ENCODE measurements at places on chromosomes 12 and 14.
A peak's percentile ranks its signal among the peaks of the same experiment; 100 is the strongest.

DNA sequence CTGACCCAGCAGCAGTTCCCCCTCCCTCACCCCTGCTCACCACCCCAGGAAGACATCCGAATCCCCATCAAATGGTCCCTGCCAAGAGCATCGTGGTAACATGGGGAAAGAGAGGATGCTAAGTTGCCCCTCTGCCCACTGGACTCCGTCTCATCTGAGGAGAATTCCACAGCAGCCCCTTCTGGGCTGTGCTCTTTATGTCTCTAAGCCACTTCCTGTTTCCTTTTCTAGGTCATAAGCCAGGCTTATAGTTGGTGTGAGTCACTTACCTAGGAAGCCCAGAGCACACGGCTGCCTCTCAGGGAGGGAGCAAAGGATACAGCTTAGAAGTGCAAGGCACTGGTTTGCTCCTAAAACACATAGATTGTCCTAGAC lies 76.0 kb downstream of the VCPKMT start:
- DNase-seq = no peak

DNA sequence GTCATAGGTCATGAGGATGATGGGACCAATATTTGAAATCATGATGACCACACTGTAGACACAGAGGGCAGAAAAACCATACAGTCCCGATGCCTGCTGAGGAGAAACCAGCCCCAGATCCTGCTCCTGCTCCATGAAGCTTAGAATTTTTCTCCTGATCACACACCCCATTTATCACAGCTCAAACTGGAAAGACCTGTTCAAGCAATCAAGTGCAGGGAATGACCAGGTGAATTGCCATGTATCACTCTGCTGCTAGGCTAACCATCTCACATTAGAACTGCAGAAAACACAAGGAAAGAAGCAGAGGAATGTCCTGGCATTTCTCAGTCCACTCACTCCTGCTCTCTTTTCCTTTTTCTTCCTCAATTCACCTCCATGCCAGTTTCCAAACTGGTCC lies 18.1 kb downstream of the MANSC1 start:
- DNase-seq = no peak

- no peak for DNase-seq
Measured at GRCh38 chr12:77064896-77065360, 441 bp downstream of the E2F7 start.

DNA sequence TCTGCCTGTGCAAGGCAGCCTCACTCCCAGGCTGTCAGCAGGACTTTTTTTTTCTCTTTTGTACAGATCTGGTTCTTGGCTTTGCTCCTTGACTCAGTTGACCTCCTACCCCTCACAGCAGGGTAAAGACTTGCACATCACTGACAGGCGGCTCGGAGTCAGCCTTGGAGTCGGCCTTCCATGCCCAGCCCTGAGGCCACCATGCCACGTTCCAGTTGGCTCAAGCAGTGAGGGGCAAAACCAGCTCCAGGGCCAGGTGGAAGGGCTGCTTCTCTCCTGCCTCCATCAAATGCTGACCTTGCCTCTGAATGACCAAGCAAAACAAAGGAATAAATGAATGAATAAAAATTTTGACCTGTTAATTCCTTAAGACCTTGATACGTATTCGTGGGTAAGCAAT lies 27.6 kb downstream of the JAG2 start:
- DNase-seq = no peak

DNA sequence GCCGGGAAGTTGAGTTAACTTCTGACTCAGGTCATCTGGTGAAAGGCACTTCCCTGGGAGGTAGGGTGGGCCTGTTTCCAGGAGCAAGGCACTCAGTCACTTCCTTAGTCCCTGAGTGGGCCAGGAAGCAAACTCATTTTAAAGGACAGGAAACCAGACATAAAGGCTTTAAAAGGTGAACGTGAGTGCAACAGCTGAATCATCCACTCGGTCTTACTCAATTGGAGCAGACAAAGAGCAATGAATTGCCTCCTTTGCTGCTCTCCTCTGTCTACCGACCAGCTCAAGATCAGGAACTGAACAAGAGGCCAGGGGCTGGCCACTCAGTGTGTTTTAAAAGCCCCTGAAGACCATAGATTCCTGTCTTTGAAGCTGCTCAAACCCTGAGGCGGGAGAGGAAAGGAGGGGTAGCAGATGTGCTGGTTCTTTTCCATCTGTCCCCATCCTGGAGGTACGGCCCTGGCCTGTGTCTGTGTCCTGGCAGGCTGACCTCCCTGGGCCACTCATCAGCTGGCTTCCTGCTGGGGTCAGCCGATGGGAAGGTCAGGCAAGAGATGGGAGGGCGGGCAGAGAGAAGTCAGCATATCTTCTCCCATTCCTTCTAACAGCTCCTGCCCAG lies 148.9 kb downstream of the PPM1H start:
- DNase-seq = peak; percentile 73

- DNase-seq = no peak
Measured at GRCh38 chr12:68376901-68377300, 44.7 kb upstream of the MDM1 start.

- no peak for DNase-seq
Measured at GRCh38 chr12:110361216-110361615, 42.3 kb downstream of the ANAPC7 start.

DNA sequence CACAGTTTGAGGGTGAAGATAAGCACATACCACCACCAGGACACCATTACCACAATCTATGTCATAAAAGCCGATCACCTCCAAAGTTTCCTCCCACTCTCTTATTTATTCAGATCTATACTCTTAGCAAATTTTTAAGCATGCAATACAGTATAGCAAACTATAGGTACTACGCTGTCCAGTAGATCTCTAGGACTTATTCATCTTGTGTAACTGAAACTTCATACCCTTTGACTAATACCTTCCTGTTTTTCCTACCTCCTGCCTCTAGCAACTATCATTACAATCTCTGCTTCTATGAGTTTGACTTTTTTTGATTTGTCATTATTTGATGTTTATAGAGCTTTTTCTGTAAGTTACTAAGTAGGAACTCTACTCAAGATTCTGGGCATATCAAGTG lies 84.5 kb upstream of the MANSC4 start:
- no peak for DNase-seq

GRCh38 chr12:114976372-114976771 lies 292.4 kb upstream of the TBX3 start:
- DNase-seq = no peak

DNA sequence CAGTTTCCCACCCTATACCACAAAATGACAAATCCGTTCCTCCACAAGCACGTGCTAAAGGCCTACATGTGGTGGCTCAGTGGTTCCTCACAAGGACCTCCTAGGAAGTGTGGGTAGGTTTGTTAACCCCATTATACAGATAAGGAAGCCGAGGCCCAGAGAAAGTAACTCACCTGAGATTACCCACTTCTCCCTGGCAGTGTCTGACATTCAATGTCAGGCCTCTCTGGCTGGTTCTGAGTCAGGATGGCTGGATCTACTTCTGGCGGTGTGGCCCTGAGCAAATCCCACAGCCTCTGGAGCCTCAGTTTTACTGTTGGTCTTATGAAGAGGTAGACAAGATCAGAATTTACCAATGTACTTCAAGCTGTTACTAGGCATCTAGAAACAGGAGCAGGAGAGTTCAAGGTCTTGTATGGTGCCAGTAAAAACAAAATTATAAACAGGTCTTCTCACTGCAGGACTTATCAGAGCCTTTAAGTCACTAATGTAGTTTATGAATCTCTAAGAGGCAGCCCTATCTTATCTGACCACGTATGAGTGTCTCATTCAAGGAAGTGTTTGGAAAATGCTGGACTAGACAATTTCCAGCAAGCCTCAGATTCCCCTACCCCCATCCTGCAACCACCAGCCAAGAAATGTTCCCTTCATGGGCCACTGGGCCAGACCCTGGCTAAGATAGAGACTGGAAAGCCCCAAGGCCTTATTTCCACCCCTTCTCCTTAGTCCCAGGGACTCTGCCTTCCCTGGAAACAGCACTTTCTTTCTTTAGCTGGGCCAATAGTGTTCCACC lies 4.2 kb downstream of the HSPB8 start:
- DNase-seq = no peak

DNA sequence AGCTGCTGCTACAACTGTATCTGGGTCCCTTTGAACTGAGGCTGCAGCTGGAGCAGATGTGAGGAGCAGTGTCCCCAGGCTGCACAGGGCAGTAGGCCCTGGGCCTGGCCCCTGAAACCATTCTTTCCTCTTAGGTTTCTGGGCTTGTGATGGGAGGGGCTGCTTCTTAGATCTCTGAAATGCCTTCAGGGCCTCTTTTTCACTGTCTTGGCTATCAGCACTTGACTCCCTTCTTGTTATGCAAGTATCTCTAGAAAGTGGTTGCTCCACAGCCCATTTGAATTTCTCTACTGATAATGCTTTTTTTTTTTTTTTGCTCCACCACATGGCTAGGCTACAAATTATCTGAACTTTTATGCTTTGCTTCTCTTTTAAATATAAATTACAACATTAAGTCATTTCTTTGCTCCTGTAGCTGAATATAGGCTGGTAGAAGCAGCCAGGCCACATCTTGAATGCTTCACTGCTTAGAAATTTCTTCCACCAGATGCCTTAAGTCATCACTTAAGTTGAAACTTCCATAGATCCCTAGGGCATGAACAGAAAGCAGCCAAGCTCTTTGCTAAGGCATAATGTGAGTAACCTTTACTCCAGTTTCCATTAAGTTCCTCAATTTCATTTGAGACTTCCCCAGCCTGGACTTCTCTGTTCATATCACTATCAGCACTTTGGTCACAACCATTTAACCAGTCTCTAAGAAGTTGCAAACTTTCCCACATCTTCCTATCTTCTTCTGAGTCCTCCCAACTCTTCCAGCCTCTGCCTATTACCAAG lies 41.1 kb downstream of the ACSM4 start:
- no peak for DNase-seq

Measured in AG04449 (cell line).